ENCODE measurements at places on chromosomes 1 and 21.

- DNase-seq: no peak
Measured at GRCh38 chr1:63038586-63038985, 254.7 kb downstream of the ATG4C start.

GRCh38 chr1:245888809-245889208 lies 618.3 kb downstream of the SMYD3 start:
- no peak for DNase-seq

GRCh38 chr1:68132426-68133130 lies 82.2 kb upstream of the DIRAS3 start:
- DNase-seq: no peak

- no peak for DNase-seq
Measured at GRCh38 chr1:185375583-185375982, 58.5 kb upstream of the IVNS1ABP start.

DNA sequence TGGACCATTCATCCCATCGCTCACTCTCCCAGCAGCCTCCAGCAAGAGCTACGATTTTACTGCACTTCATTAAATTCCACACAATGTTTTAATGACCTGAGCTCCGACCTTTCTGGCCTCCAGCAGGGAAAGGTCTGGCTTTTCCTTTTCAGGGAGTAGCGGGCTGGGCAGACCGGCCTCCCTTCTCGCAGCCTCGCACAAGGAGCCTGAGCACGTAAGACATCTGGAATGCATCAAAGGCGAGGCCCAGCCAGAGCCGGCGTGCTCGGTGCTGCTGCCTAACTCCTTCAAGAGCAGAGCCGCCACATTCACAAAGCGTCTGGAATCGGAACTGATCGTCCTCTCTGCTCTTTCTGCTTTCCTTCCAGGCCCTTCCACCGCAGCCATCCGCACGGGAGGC lies 32.5 kb upstream of the FHAD1 start:
- DNase-seq: no peak
